ENCODE measurements at places on chromosomes 13 and 19.

- no peak for DNase-seq
Measured at GRCh38 chr13:60931858-60932546, 483.6 kb downstream of the PCDH20 start.

GRCh38 chr13:30463787-30464495 lies 1.8 kb downstream of the HMGB1 start:
- no peak for DNase-seq

GRCh38 chr13:66329988-66330451 lies 900.1 kb downstream of the PCDH9 start:
- no peak for DNase-seq

- DNase-seq: no peak
Measured at GRCh38 chr19:20470345-20471135, 95.0 kb downstream of the ZNF737 start.

DNA sequence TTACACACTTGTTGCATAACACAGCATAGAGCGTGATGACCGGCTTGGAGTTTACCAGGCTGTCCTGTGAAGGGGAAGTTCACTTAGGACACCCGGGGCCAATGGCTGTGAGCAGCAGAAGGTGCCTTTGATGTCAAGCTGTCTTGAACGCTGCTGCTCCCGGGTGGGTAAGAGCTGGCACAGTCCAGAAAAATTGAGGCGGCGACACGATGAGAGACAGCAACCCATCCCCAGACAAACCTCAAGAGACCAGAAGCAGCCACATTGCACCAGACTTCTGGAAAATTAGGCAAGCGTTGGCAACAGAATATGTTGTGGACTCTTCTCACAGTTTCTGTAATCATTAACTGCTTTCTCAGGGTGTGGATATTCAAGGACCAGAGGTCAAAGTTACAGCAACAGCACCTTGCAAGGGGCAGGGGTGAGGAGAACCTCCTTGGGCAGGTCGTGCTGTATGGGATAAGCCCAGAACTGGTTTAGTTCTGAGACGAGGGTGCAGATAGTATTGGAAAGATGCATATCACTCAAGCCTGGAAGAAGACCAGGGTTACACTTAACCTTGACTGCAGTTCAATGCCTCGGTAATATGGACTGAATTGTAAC lies 10.1 kb downstream of the NFILZ start:
- DNase-seq: no peak

- no peak for DNase-seq
Measured at GRCh38 chr13:25267715-25268114, 19.6 kb downstream of the MTMR6 start.

DNA sequence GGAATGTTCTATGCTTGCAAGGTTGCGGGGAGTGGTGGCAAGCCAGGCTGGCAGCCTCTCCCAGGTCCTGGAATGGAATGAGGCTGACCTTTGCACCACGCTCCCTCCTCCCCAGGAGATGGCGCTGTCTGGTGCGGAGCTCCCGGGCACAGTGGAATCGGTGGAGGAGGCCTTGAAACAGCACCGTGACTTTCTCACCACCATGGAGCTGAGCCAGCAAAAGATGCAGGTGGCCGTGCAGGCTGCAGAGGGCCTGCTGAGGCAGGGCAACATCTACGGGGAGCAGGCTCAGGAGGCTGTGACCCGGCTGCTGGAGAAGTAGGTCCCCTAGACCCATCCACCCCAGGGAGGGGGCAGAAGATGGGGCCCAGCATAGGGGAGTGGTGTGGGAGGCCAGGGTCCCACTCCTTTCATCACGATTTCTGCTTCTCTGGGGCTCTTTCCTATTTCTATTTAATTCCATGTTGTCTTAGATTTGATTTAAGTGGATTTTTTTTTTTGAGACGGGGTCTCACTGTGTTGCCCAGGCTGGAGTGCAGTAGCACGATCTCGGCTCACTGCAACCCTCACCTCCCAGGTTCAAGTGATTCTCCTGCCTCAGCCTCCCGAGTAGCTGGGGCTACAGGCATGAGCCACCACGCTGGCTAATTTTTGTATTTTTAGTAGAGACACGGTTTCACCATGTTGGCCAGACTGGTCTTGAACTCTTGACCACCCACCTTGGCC lies 53.2 kb upstream of the SHKBP1 start:
- DNase-seq: no peak

- DNase-seq: no peak
Measured at GRCh38 chr19:49790866-49791265, 22.2 kb downstream of the FUZ start.

DNA sequence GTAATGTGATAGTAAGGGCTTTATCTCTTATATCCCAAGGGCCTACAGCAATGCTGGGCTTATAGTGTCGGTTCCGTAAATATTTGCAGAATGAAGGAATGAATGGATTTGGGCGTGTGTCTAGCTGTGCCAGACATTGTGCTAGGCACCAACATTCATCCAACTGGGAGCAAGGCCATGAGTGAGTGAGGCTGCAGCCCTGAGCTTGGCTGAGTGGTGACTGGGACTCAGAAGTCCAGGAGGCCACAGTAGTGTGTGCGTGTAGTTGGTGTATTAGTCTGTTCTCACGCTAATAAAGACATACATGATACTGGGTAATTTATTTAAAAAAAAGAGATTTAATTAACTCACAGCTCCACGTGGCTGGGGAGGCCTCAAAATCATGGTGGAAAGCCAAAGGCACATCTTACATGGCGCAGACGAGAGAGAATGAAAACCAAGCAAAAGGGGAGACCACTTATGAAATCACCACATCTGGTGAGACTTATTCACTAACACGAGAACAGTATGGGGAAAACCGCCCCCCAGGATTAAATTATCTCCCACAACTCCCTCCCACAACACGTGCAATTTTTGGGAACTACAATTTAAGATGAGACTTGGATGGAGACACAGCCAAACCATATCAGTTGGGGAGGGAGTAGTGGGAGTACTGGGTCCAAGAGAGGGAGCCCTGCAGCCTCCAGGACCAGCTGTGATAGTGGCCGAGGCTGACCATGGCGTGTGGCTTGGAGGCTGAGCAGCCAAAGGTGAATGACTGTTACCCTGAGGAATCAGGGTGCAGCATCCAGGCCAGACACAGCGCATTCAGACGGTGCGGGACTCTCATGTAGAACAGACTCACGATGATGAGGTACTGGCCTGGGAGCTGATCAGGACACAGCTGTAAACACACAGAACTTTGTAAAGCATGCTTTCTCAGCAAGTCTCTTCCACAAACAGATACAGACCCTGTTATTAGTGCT lies 104.6 kb downstream of the TEX26 start:
- no peak for DNase-seq

GRCh38 chr13:30757026-30757742 lies 21.8 kb downstream of the ALOX5AP start:
- DNase-seq: no peak

- no peak for DNase-seq
Measured at GRCh38 chr13:107576430-107576829, 638.9 kb downstream of the LIG4 start.

DNA sequence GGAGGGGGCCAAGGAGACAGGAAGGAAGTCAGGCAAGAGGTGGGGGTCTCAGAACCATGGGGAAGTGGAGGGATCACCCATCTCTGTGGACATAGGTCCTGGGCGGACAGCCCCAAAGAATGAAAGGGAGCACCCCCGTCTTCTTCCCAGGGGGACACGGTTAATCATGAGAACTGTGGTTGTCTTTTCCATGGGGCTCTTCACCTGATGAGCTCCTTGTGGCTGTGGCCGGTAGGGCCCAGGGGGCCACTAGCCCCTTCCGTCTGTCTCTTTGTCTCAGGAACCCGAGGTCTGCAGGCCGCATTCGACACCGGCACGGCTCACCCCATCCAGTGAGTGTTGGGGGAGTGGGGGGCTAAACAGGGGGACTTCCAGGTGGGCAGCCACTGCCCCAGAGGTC lies 8.6 kb downstream of the PLPPR2 start:
- DNase-seq: no peak

DNA sequence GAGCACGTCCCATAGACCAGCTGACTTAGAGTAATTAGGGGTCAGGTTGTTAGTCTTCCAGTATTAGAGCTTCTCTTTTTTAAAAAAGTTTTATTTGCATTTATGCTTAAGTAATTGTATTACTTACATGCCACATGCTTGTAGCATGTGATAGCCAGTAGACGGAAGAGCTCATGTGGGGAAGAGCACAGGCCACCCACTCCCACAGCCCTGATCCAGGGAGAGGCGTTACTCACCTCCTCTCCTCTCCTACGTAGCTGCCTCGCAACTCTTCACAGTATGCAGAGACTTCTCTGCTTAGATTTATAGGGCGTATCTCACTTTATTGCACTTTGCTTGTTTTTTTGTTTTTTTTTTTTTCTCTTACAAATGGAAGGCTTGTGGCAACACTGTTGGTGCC lies 95.3 kb upstream of the TEX29 start:
- no peak for DNase-seq

- DNase-seq: no peak
Measured at GRCh38 chr19:49624967-49625910, 14.7 kb downstream of the RRAS start.

GRCh38 chr19:37973666-37974065 lies 66.7 kb downstream of the SIPA1L3 start:
- no peak for DNase-seq

DNA sequence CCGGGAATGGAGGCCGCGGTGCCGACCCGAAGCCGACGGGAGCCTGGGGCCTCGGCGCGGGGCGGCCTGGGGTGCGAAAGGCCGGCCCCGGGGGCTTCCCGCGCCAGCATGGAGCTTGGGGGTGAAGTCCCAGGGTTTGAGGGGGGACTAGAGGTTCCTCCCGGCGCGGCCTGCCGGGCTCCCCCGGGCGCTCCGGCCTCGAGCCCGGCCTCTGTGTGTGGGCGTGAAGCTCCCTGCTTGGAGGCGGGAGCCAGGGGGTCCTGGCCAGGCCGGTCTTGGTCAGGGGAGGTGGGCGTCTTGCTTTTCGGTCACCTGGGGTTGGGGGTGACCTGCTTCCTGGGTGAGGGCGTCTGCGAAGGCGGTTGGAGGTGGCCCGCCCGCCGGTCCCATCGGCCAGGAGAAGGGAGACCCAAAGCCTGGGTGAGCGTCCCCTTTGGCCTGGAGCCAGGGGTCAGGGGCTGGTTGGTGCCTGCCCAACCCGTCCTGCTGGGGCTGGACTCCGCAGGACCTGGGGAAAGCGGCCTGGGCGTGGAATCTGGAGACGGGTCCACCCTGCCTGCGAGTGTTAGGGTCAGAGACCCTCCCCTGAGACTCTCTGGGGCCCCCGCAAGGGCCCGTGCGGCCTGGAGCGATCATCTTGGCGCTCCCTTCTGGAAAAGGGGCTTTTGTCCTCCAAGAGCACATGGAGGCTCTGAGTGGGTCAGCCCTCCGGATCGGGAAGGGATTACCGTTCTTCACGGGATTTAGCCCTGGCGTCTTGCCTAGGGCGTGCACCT lies 535 bp downstream of the BSG start:
- no peak for DNase-seq

GRCh38 chr19:42092350-42092749 lies 16.4 kb downstream of the ZNF574 start:
- no peak for DNase-seq

DNA sequence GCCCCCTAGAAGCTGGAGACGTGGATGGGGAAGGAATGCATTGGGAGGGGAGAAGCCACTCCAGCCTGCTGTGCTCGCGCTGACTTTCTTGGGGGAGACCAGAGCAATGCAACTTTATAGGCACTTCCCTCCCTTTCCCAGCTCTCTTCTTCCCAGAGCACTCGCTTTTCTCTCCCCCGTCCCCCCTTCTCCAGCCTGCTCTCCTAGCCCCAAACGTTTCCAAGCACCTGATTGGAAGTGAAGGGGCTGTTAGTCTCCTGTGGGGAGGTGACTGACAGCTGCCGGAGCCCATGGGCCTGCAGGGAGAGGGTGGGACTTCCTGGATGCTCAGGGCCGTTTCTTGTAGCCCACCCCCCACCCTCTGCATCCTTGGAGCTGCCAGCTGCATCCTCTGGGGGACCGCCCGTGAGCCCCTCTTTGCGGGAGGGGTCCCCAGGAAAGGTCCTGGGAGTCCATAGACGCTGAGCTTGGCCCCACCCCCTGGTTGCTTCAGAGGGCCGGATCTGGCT lies 2.5 kb downstream of the HDGFL2 start:
- no peak for DNase-seq

DNA sequence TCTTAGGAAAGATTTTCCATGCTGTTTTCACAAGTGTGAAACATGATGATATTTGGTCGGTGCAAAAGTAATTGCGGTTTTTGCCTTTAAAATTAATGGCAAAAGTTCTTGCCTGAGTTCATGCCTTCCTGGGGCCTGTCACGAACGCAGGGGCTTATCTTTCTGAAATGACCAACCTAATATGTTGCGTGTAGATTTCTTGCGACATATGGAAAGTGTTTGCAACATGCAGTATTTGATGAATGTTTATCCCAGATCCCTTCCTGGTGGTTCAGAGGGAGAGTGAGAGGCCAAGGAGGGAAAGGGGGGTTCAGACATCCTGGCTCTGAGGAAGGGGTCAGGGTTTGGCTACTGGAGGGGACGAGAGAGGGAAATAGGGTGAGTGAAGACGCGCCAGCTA lies 72.0 kb downstream of the TEX29 start:
- no peak for DNase-seq

- DNase-seq: no peak
Measured at GRCh38 chr13:43915451-43915850, 35.7 kb downstream of the LACC1 start.

DNA sequence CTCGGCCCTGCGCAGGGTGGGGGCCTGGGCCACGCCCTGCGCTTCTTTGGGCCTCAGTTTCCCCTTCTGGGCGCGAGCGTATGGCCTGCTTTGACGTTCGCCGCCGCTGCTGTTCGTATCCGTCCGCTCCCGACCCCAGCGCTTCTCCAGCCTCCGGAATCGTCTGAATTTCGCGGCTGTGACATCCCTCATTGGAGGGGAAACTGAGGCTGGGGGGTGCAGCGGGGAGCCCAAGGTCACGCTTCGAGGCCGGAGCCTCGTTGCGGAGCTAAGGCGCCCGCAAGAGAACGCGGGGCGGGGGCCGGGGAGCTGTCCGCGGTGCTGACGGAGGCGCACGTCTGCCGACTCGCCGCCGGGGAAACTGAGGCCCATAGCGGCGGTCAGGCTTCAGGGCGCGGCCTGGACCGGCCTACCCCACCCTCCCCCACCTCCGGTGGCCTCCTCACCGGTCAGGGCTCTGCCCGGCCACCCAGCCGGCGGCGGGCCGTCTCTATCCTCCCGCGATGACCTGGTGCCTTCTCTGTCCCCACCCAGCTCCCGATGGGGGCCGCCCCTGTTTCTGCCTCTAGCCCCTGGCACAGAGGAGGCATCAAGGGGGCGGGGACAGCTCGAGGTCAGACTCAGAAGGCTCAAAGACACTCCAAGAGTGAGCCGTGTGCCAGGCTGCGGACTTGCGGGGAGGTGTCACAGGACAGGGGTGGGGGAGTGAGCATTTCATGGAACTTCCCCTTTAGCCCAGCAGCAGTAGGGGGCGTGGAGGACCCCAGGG lies 3.0 kb upstream of the APC2 start:
- no peak for DNase-seq
